CD8-positive, alpha-beta memory T cell (primary cell): ENCODE measurements at places on chromosomes 16 and 17.

DNA sequence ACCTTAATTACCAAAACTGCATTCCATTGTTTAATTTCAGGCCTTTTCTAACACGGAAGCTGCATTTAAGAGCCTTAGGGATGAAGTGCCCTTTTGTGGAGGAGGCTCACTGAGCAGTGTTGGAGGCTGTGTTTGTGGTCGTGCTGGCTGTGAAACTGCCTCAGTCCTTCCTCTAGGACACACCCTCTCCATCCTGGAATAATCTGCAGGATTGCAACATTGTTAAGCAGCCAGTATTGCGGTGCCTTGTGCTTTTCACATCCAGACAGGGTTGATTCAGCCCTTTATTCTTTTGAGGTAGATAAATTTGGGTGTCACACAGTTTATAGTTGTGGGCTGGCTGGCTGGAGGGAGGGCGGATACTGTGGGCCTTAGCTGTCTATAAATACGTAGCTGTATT, 141.6 kb downstream of the CDRT15L2 start:
- no peak for DNase-seq

DNA sequence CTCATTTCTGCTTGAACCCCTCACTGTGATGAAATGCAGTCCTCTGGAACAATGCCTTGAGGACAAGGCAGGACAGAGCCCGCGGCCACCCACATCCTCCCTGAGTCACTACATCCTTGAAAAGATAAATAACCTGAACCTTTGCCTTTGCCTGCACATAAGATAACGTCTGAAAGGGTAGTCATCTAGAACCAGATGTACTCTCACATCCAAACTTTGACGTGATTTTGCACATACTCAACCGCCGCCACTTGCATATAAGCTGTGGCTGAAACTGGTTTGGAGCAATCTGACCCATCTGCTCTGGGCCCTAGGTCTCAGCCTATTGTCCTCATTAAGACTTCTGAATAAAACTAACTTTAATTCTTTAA, 252.1 kb downstream of the PHKB start:
- no peak for DNase-seq

DNA sequence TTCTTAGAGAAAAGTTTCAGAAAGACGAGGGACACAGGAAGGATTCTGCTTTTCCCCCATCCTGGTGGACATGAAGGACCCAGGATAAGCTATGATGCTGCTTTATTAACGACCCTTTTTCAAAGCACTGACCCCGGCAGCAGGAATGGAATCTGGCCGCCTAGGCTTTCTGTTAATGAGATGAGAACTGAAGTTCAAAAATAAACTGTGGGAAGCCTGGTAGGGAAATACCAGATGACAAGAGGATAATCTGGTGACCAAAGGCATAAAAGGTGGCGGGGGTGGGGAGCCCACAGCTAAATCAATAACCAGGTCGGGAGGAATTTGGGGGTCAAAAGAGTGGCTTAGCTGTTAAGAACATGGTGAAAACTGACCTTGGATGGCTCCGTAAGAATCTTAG, 171.0 kb downstream of the XYLT1 start:
- DNase-seq, result no peak

- DNase-seq, result no peak
These were observed 105.9 kb upstream of the FAM20A start for GRCh38 chr17:68707031-68707430.

DNA sequence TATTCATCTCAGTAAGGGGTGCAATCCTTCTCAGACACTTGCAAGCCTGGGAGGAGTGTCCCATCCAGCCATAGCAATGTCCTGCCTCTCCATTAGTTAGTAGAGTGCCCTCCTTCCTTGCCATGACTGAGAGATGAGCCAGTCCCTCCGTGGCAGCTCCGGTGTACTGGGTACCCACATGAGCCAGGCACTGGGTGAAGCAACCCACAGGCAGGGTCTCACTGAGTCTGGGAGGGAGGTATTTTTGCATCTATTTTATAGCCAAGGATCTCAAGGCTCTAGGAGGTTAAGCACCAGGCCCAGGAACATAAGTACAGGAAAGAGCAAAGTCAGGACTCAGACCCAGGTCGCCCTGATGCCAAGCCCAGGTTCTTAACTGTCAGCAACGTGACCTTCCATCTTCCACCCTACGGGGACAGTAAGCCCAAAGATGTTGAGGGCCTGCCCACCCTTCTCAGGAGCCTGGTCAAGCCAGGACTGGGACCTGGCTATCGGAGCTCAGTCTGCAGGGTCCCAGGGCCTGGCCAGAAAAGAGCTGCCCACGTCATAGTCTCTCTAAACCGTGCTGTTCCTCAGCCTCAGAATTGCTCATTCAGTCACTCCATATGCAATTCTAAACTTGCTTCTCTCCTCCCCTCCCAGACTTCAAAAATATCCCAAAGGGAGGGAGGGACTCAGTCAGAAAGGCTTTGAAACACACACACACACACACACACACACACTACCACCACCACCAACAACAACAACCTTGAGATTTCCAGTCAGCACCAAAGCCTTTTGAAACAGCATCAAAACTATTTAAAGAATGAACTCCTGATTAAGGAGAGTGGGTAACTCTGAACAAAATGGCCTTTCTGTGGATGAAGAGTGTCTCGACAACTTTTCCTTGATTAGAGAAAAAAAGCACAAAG, 16.6 kb downstream of the NOS2 start:
- no peak for DNase-seq

DNA sequence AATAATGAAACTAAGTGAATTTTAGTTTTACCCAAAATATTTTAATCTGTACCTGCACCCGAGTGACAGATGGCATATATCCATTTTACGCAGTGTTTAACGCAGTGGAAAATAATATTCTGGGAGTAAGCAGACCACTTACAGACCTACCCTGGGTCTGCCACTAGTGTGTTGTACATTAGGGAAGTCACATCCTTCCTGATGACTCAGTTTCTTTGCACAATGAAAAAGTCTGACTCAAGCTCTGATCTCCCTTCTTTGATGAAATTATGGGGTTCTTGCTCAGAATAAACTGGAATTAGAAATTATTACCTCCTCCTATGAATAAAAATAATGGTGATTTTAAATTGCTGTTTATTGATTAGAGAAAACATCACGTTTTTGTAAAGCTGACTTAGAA, 123.2 kb upstream of the AXIN2 start:
- DNase-seq, result no peak

DNA sequence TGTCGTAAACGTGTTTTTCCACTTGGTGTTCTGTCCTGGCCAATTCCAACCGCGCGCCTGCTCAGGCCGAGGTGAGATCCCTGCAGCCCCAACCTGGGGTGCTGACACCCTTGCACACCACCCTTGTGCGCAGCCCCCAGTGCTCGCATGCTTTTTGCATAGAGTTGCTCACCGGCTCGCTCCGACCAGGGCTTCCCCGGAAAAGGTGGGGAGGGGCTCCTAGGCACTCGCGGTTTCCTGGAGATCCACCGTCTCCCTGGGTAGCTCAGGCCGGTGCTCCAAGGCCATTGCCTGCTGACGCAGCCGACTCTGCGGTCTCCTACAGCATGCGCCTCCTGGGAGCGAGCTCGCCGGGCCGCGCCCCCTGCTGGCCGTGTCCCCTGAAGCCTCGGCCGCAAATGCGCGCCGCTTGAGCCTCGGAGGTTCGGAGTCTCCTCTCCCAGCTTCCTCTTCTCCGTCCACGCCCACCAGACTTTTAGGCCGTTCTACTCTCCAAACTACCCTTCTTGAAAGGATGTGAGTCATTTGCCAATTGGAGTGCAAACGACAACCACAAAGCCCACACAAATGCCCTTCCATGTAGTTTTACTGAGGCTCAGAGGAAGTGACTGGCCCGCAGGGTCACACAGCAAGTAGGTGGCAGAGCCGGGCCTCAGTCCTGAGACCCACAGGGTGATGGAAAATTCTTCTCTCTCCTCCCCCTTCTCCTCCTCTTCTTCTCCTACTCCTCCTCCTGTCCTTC, 7.2 kb upstream of the PDP2 start:
- peak; percentile 84 for DNase-seq

- DNase-seq, result no peak
These were observed 6.8 kb downstream of the LDHD start for GRCh38 chr16:75109732-75110243.

DNA sequence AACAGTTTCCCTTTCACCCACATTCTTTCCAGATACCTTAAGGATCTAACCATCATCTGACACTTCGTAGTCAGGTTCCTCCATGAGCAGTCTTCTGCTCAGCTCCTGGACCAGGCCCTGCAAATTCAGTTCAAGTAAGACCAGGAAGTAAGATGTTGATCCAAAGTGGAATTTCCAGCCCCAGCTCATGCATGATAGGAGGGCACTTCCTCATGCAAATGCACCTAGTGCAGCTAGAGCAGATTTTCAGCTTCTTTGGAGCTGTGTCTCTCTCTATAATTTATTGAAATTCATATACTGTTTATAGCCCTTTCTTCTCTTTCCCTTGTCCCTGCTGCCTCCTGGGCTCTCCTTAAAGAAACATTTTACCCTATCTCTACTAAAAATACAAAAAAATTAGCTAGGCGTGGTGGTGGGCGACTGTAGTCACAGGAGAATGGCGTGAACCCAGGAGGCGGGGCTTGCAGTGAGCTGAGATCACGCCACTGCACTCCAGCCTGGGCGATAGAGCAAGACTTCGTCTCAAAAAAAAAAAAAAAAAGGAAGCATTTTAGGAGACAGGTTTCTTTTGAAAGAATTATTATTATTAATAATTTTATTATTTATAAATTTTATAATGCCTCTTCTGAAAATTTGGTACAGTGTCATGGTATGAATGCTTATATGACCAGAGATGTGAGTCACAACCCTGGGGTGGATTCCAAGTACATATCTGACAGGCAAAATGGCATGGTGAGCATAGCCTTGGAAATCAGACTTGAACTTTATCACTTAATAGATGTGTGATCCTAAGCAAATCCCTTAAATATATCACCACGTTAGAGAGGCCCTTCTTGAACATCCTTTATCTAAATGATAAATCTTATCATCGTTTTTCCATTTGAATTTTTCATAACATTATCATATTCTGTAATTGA, 94.3 kb downstream of the SSH2 start:
- DNase-seq, result no peak

DNA sequence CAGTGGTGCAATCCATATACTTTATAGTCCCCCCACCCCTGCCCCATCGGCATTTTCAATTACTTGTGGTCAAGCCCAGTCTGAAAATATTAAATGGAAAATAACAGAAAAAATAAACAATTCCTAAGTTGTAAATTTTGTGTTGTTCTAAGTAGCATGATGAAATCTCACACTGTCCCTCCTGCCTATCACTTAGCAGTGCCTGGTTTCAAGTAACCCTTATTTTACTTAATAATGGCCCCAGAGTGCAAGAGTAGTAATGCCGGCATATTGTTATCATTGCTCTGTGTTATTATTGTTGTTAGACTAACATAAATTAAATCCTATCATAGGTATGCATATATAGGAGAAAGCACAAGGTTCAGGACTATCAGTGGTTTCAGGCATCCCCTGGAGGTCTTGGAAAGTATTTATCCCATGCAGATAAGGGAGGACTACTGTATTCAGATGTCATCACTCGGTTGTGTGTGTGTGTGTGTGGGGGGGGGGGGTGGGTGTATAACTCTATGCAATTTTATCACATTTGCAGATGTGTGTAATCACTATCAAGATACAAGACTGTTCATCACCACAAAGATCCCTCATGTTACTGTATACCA, 9.3 kb downstream of the UBE2G1 start:
- no peak for DNase-seq

- DNase-seq, result no peak
These were observed 19.2 kb downstream of the CYB561 start for GRCh38 chr17:63426917-63427308.

DNA sequence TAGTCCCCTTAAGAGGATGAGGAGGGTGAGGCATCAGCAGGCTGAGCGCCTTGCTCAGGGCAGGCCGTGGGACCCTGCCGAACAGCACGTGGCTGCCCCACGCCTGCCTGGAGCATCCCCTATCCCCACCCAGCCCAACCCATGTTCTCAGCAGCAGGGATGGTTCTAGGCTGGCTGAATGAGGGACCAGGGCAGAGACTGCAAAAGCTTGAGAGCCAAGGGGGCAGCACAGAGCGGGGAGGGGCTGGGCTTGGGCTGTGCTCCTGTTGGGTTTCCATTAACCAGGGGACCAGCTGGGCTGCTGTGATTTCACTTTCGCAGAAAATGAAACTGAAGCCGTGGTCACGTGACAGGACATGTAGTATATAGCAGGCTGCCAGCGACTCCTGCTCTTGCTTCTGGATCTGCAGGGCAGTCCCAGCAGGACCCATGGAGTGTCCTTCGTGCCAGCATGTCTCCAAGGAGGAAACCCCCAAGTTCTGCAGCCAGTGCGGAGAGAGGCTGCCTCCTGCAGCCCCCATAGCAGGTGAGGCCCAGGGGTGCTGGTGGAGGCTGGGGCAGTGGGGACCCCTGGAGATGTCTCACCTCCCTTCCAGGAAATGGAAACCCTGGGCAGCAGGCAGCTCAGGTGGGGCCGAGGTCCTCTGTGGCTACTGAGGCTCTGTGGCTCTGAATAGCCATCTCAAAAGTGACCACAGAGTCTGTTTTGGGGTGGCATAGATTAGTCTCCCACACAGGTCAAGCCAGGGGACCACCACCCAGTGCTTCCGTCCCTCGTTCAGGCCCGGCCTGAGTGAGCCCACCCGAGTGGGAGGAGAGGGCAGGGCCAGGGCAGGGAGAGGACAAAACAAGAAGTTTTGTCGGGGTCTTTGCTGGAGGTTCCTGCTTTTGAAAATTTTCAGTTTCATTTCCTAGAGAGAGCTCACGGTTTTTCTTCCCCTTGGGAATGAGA, 2.9 kb downstream of the RNF213 start:
- DNase-seq, result peak; percentile 76
